Anterior cingulate cortex (tissue), 58 donors: ENCODE measurements at places on chromosomes 13 and 19.

GRCh38 chr13:108895220-108895704, 265.9 kb downstream of the MYO16 start:
- no peak for DNase-seq

DNA sequence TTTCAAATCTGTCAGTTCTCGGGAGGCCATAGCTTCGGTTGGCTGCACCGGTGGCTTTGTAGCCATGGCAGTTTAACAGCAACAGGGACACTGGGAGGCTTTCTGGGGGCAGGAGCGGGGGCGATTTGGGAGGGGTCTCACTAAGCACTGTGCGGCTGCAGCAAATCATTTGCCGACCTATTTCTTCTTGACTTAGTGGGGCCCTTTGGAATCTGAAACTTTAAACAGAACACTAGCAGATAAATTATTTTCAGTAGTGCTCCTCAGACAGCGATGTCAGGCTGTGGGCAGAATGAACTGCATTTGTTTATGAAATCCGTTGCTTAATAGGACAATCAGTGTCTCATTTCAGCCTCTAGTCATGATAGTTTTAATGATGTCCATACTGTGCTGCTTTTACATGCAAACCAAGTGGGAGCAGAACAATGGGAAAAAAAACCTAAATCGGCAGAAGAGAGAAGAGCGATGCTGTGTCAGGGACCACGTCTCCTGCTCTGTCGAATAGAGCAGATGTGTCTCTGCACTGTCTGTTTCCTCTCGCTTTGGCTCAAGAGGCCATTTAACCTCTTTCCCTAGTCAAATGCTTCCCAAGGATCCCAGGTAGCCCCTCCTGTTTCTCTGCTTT, 211.9 kb downstream of the OLFM4 start:
- DNase-seq = no peak

GRCh38 chr19:9073806-9074205, 13.1 kb upstream of the OR1M1 start:
- DNase-seq = no peak

- no peak for DNase-seq
Measured at GRCh38 chr13:26019881-26020870, 31.6 kb downstream of the SHISA2 start.

GRCh38 chr13:66661336-66661735, 568.8 kb downstream of the PCDH9 start:
- DNase-seq = no peak

DNA sequence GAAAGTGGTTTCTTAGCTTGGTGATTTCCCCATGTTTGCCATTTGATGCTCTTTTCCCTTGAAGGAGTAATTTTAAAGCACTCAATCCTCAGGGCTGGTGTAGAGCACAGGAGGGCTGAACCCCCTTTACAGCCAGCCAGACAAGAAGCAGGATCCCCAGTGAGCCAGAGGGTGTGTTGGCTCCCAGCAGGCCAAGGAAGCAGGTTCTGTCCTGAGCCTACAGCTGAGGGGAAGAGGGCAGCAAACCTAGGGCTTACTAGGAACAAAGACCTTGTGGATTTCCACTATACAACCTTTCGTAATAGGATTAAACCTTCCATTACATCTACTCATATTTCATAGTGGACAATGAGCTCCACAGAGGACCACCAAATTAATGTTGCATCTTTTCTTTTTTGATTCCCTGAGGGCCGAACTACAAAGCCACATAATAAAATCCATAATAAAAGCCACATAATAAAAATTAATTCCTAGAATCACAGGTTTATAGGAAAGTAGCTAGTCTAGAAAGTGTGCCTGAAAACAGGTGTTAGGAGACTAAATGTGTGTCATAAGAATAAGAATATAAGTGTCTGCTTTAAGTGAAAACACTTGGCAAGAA, 300.2 kb downstream of the DCLK1 start:
- DNase-seq = no peak

DNA sequence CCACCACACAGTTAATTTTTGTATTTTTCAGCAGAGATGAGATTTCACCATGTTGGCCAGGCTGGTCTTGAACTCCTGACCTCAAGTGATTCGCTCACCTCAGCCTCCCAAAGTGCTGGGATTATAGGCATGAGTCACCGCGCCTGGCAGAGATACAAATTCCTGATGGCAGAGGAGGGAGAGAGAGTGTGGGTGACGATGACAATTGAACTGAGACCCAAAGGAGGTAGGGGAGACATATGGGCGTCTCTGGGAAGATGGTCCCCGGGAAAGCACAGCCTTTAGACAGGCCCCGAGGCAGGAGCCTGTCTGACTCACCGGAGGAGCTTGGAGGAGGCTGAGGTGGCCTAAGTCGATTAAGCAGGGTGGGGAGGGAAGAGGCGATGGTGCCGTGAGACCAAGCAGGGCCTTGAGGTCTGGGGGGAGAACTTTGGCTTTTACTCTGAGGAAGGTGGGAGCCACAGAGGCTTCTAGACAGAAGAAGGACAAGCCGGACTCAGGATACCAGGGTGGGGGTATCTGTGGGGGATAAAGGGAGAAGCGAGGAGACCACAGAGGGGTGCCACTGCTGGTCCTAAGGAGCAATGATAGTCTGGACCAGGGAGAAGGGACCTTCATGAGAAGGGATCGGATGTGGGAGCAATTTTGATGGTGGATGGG, 38.2 kb downstream of the ARRDC2 start:
- no peak for DNase-seq

DNA sequence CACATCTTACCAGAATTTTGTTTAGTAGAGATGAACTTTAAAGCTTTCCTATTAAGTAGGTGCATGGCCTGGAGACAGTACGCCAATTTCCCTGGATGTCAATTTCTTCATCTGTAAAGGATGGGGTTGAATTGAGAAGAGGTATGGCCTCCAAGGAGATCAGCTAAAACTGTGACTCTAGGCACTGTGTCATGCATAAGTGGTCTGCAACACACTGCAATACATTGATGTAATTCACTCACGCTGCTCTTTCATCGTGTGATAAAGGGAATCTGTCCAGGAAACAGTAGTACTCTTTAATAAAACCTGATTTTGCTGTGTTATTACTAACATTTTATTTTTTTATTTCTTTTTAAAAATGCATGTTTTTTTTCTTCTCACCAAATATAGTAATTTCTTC, 795.8 kb downstream of the DIAPH3 start:
- no peak for DNase-seq

GRCh38 chr19:42023121-42023942, 29.3 kb upstream of the ATP1A3 start:
- peak; percentile 8 for DNase-seq

DNA sequence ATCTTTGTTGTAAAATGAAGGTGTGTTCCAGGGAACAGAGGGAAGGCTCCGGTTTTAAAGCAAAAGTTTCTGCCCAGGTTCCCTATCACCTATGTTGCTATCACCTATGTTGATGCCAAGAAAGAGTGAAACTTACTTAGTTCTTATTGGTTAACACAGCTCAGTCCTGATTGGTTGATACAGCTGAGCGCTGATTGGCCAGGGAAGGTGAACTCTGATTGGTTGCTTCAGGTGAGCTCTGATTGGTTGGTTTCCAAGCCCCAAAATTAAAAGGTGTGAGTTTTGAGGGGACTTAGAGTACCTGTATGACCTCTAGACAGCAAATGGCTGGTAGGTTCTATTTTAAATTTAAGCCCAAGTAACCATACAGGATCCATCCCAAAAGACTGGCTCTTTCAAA, 42.2 kb downstream of the FPR3 start:
- no peak for DNase-seq

DNA sequence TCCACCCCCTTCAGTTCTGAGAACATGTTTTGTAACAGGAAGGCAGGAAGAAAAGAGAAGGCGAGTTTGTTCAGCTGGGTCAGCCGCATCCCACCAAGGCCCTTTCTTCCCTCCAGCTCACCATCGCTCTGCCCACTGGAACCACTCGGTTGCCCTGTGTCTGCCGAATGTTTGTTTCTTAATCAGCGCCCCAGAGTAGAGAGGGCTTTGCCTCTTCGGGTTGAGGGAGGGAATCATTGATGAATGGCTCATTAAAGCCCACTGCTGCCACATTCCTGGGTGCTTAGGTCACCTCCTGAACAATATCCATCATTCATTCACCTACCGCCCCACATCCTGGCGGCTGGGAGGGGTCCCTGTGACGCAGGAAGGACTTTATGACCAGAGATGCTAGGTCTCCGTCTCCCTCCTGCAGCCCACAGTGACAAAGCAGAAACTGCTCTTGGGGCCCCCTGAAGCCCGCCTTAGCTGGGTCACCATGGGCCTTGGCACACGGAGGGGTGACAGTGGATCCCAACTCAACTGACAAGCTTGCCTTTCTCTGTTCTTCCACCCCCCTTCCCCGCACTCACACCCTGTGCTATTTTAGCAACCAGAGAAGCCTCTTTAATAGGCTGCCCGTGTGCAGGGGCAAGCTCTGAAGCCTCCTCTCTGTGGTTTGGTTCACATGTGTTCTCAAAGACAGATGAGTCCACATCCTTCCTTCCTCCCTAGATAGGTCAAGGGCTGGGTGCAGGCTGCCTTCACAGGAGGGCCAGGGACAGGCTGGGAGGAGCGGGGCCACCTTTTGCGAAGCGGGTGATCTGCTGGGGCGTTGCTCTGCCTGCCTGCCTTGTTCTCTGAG, 46.2 kb downstream of the ACTN4 start:
- DNase-seq = no peak

DNA sequence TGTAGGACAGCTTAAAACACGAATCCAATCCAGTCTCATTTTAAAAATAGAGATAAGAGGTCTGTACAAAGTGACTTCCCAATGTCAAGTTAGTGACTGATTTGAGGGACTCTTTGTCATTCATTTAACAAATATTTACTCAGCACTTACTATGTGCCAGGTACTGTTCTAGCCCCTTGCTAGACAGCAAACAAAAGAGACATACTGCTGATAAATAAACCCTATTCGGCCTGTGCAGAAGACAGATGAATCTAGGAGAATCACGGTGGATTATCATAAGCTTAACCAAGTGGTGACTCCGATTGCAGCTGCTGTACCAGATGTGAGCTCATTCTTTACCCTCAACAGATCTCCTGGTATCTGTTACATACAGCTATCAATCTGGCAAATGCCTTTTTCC, 6.4 kb upstream of the ELF1 start:
- DNase-seq = no peak

DNA sequence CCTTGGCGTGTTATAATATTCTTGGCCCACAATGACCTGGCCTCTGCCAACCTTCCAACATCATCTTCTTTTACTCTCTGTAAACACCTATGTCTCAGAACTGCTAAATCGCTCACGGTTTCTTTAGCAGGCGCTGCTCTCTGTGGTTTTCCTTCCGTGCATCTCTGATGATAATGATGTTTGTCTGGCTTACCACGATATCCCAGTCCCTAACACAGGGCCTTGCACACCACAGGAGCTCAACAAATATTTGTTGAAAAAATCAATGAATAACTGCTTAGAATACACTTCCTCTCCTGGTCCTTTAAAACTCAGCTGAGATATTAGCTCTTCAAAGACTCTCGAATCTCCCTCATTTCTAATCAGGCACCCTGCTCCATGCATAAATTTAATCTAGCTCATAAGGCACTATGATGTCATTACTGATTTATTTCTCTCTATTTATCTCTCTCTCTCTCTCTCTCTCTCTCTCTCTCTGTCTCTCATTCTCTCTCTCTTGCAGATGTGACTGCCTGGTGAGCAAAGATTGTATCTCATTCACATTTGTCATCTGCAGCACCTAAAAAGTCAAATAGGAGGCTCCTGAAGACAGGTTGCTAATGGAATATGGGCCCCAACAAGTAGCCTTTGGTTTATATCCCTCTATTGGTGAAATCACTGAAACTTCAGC, 206.4 kb downstream of the NHLRC3 start:
- DNase-seq = no peak

GRCh38 chr19:3653865-3654513, 27.4 kb upstream of the CACTIN start:
- DNase-seq = no peak

DNA sequence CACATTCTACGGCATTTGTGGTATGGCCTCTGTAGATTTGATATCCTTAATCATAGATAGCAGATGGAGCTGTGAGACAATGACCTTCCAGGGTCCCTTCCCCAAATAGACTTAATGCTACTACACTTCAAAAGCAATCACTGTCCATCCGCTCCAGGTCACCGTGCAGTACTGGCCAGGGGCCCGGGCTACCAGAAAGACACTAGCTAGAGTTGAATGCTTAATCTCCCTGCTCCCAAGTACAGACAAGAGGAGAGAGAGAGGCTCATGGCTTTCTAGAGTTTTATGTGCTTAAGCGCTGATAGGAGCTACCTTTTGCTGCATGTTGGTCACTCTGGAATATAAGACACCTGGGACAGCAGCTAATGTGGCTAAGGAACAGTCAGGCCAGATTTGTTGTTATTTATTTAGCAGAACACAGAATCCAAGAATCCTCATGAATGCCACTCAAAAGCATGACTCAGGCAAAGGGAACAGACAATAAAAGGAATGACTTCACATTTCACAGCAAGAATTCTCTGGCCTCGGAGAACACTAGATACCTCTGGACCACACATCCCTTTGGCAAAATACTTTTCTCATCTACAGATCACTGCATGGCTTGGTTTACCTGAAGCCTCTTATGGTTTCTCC, 165.0 kb downstream of the LACC1 start:
- no peak for DNase-seq

GRCh38 chr19:1906985-1907562, 1.9 kb downstream of the ADAT3 start:
- no peak for DNase-seq

GRCh38 chr13:48066310-48066989, 28.5 kb downstream of the MED4 start:
- no peak for DNase-seq

DNA sequence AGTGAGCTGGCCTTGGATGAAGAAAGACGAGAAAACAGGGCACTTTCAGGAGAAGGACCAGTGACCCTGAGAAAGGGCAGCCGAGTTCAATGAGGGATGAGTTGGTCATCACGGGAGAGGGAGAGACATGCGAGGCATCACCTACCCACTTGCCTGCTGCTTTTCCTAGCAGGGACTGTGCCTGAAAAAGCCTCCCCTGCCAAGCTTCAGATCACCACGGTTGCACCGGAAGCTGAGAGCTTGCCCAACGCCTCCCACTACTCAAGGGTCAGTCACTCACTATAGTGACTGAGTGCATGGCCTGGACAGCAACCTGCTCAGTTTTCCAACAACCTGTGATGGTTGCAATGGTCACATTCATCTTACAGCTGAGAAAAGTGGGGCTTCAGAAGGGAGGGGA, 12.6 kb upstream of the EPHX3 start:
- no peak for DNase-seq

GRCh38 chr13:78845656-78846365, 186.9 kb upstream of the OBI1 start:
- DNase-seq = no peak

DNA sequence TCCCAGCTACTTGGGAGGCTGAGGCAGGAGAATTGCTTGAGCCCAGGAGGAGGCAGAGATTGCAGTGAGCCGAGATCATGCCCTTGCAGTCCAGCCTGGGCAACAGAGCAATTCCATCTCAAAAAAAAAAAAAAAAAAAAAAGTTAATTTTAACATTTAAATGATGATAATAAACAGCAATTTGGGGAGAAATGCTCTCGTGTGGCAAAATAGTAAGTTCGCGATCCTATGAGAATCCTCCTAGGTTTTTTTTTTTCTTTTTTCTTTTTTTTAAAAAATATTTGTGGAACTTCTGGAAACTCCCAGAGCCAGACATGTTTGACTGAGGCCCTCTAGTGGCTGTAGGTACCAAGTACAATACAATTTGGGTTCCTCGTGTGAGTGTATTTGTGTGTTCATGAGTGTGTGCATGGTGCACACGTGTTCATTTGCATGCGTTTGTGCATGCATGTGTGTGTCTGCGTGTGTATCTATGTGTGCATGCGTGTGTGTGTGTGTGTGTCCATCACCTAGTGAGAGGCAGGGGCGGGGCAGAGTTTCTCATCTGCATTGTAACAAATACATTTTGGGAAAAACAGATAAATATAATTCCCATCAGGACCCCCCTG, 31.2 kb downstream of the TMPRSS9 start:
- peak; percentile 31 for DNase-seq

GRCh38 chr19:30535011-30535410, 162.8 kb downstream of the ZNF536 start:
- DNase-seq = no peak
